Activated naive CD8-positive, alpha-beta T cell treated with anti-CD3 and anti-CD28 coated beads, Interleukin-2, amount 10 ng/mL, durations not matched to agents 7 days and 5 days (primary cell): ENCODE measurements at places on chromosomes 13 and 19.

DNA sequence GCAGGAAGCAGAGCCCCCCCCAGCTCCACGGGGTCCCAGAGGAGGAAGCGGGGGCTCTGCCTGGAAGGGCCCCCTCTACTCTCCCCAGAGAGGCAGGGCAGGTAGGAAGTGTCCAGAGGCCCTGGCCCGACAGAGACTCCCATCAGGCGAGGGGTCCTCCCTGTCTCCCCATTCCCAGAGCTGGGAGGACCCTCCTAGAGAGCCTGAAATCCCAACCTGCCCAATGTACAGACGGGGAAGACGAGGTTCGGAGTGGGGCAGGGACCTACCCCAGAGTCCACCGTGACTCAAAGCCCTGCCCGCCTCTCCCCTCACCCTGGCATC lies 1.1 kb downstream of the TLE2 start:
- H3K4me3 ChIP-seq = no peak overlapping the region
- peaks cover 54% of the 10 kb centered on the region for H3K27me3 ChIP-seq
- peaks cover 5% of the 10 kb centered on the region for H3K4me1 ChIP-seq

DNA sequence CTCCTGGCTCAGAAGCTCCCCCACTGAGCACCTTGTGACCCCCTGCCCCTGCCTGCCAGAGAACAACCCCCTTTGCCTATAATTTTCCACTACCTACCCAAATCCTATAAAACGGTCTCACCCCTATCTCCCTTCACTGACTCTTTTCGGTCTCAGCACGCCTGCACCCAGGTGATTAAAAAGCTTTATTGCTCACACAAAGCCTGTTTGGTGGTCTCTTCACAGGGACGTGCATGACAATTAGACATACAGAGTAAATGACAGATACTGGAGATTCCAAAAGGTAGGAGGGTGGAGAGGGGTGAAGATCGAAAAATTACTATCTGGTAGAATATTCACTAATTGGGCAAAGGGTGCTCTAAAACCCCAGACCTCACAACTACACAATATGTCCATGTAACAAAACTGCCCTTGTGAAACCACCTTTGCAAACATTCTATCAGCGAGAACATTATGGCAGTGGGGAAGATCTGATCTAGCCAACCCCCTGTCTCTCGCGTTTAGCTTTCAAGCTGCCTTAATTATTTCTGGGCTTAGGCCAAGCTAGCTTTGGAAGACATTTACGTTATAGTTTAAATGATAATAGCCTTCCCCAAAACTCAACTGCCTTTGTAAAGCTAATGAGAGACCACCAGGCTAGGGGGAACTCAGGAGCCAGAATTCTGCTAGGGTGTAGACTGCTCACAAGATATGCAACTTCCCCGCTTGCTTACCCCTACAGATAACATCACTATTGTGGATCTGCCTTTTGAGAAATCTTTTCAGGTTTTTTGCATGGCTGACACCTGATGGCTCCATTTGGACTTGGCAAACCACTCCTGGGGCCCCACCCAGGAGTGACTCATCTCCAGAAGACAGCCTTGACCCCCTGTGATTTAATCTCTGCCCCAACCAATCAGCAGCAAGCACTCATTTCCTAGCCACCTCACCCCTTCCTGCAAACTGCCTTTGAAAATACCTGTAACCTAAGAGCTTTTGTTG lies 1534.0 kb upstream of the SPRY2 start:
- no peak for DNase-seq
- no peaks in the 10 kb centered on the region for H3K36me3 ChIP-seq

DNA sequence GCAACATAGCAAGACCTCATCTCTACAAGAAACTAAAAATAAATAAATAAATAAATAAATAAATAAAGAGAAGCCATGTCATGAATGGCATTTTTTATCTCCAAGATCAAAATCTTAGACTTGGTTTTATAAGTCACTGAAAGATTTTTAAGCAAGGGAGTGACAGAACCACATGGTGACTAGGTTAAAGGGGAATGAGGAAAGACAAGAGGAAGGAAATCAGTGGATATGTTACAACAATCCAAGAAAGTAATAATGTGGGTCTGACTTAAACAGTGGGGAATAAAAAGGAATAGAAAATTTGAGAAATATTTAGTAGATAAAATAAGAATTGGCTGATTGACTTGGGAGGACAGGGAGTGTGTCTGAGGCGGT lies 18.8 kb upstream of the MED4 start:
- no peak overlapping the region for H3K4me3 ChIP-seq
- peaks cover 4% of the 10 kb centered on the region for H3K4me1 ChIP-seq
- no peaks in the 10 kb centered on the region for H3K36me3 ChIP-seq
- peaks cover 20% of the 10 kb centered on the region for H3K27me3 ChIP-seq

GRCh38 chr19:38412491-38412890 lies 9.6 kb downstream of the FAM98C start:
- H3K27me3 ChIP-seq = no peaks in the 10 kb centered on the region
- DNase-seq = no peak
- no peak overlapping the region for H3K27ac ChIP-seq
- H3K36me3 ChIP-seq = peaks cover 2% of the 10 kb centered on the region

GRCh38 chr19:36258028-36258875 lies 43.3 kb downstream of the ZNF146 start:
- H3K4me3 ChIP-seq = no peak overlapping the region
- DNase-seq = no peak
- H3K27me3 ChIP-seq = no peaks in the 10 kb centered on the region
- H3K36me3 ChIP-seq = no peaks in the 10 kb centered on the region

DNA sequence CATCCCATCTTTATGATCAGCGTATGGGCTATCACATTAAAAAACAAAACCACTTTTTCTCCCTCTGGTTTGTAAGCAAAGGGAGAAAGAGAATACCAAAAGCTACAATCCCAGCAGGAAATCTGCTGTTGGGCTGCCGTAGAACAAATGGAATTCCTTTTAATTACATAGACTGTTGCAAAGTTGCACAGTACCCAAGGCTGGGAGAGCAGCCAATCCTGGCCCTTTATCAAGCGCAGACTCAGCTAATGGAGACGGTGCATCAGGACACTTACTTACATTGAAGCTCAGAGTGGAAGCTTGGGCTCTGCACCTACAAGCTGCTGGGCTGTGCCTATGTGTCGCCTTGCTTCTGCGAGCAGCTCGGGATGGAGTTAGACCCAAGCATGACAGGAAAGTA lies 15.2 kb downstream of the CCNA1 start:
- H3K27ac ChIP-seq = no peak overlapping the region
- peaks cover 6% of the 10 kb centered on the region for H3K4me1 ChIP-seq
- H3K27me3 ChIP-seq = peaks cover 22% of the 10 kb centered on the region

GRCh38 chr19:49182848-49183375 lies 25.3 kb downstream of the TRPM4 start:
- H3K27me3 ChIP-seq = peaks cover 9% of the 10 kb centered on the region
- no peak overlapping the region for H3K4me3 ChIP-seq
- no peaks in the 10 kb centered on the region for H3K4me1 ChIP-seq
- no peak for DNase-seq
- no peak overlapping the region for H3K27ac ChIP-seq

DNA sequence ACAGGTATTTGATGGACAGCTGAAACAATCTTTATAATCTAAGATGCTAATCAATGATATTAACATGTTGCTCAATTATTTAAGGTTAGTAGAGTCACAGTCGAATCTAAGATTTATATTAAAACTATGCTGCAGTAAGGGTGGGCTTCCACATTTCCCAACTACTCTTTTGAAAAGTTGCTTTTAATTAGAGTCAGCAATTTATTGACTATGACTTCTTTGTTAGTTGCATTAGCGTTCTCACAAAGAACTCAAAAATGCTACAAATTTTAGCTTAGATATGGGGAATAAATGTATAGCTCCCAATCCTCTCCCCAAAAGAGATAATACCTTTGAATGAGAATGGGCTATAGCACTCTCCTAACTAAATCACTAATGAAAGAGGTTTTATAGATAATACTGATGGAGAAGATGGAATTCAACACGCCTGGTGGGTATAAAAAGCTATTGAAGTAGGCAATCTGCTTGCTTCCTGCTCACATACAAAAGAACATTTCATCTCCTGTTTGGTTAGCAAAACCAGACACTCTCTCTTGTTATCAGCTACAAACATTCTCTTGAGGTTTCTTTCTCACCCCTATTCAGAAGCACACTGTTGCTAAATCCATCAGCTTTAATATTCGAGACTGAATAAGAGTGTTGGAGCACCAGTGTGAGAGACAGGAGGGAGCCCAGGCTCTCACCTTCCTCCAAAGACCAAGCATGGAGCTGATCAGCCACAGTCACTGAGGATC lies 2.4 kb upstream of the FLT1 start:
- no peaks in the 10 kb centered on the region for H3K36me3 ChIP-seq
- no peak overlapping the region for H3K27ac ChIP-seq
- H3K4me3 ChIP-seq = no peak overlapping the region
- no peak for DNase-seq
- peaks cover 49% of the 10 kb centered on the region for H3K27me3 ChIP-seq

DNA sequence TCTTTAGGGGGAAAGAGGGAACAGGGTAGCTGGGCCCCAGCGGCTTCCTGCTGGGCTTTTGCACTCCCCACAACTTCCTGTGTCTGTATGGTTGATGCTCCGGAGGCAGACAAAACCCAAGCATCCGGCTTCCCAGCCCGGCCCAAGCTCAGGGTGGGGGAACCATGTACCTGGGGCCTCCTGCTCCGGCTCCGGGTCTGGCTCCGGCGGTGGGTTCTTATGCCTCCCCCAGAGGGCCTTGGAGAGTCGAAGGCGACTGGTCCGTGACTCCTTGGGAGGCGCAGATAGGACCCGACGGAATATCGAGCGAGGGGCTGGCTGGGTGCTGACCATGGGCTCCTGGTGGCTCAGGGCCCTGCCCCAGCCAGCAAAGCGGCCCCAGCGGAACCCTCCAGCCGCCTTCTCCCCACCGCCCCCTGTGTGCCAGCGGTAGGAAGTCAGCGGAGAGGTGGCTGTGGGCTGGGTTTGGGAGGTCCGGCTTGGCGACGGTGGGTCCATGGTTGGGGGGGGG lies 428 bp downstream of the RASAL3 start:
- peaks cover 55% of the 10 kb centered on the region for H3K4me1 ChIP-seq
- peaks cover 21% of the 10 kb centered on the region for H3K36me3 ChIP-seq
- peak overlapping the region; percentile 86 for H3K4me3 ChIP-seq
- DNase-seq = peak; percentile 81
- H3K27me3 ChIP-seq = peaks cover 1% of the 10 kb centered on the region
- peak overlapping the region; percentile 95 for H3K27ac ChIP-seq

DNA sequence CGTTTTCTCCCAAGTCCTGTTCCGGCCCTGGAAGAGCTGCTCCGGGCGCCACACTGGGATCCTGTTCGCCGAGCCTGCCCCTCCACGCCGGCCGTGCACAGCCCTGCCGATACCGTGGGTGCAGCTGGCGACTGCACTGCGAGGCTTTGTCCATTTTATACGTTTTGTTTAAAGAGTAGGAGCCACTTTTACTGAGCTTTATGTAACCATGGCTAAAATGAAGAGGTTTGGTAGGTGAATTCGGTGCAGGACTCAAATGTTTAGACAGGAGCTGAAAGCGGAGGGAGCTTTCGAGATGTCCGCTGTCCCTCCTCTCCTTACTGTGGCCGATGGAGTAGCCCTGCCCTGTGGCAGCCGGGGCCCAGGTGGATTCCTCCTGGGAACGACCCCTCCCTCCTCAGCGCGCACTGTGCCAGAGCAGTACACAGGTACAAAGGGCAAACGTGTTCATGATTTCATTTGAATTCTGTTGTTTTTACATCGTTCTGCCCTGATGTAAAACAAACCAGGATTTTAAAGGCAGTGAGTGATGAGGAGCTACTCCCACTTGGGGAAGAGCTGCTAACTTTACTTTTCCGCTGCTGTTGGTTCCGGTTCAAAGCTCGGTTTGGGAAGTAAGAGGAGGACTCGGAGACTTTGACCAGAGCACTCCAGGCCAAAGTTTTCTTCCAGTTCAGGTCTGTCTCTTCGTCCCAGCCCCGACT lies 1.7 kb downstream of the COL4A2 start:
- H3K27me3 ChIP-seq = peaks cover 77% of the 10 kb centered on the region
- DNase-seq = no peak

DNA sequence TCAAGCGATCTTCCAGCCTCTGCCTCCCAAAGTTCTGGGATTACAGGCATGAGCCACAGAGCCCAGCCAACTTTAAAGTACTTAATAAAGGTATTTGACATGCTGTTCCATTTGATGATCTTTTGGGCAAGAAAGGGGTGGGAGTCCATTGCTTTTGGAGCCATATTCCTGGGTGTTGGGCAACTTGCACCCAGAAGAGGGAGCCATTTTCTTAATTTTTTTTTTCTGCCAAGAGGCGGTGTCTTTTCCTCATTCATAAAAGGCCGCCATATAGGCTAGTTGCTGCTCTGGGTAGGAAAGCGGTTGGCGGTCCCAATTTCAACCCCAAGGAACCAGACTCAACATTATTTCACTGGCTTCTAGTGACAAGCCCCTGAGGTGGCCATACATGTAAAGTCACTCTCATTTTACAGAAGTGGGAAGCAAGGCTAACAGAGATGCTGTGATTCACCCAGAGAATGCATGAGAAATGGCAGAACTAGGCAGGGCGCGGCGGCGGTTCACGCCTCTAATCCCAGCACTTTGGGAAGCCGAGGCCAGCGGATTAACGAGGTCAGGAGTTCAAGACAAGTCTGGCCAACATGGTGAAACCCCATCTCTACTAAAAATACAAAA lies 139.6 kb downstream of the CACNA1A start:
- H3K4me3 ChIP-seq = no peak overlapping the region
- H3K4me1 ChIP-seq = no peaks in the 10 kb centered on the region
- H3K36me3 ChIP-seq = no peaks in the 10 kb centered on the region
- H3K27me3 ChIP-seq = peaks cover 7% of the 10 kb centered on the region

- H3K36me3 ChIP-seq = peaks cover 21% of the 10 kb centered on the region
- no peak overlapping the region for H3K27ac ChIP-seq
- no peak for DNase-seq
- H3K27me3 ChIP-seq = no peaks in the 10 kb centered on the region
- peaks cover 18% of the 10 kb centered on the region for H3K4me1 ChIP-seq
- no peak overlapping the region for H3K4me3 ChIP-seq
These were observed 61.0 kb downstream of the RASA3 start for GRCh38 chr13:114071410-114071809.
